NCI-H510A (cell line): ENCODE measurements at places on chromosomes 11 and 22.

DNA sequence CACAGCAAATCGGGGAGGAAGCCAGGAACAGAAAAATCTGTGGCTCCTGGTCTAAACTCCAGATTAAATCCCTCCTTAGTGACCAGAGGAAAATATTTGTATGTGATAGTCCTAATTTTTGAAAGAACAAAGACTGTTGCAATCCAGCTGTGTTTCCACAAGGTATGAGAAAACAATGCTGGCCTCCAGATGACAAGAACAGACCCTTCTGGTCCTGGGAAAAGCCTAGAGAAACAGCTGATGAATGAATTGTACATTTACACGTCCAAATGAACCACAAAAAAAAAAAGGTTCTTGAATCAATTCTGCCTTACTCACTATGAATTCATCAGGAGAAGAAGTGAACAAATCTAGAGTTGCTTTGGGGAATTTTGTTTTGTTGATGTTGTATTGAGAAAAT lies 63.7 kb downstream of the ETS1 start:
- no peak for DNase-seq

GRCh38 chr11:78645226-78646202 lies 70.8 kb upstream of the NARS2 start:
- peak; percentile 2 for DNase-seq

GRCh38 chr11:118398791-118399559 lies 2.4 kb upstream of the ATP5MG start:
- DNase-seq, result no peak

GRCh38 chr11:31560842-31561476 lies 51.4 kb downstream of the ELP4 start:
- DNase-seq, result no peak

- no peak for DNase-seq
Measured at GRCh38 chr22:37098976-37099591, 10.4 kb downstream of the TMPRSS6 start.

DNA sequence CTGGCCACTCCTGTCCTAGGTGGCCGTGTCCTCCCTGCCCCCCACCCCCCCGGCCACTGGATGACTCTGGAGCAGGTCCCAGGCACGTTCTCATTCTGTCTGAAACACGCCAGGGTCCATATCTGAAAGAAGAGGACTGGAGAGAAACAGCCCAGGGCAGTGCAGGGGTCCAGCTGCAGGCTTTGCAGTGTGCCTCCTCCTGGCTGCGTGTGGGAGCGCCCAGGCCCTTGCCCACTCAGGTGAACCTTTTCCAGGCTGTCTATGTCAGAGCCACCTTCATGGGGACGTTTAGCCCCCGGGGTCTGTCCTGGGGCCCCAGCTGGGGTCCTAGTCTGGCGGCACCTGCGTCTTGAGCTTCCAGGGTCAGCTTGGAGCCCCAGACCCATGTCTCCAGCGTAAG lies 15.6 kb downstream of the GRAMD4 start:
- no peak for DNase-seq

- DNase-seq, result no peak
Measured at GRCh38 chr11:106091480-106092123, 14.1 kb downstream of the AASDHPPT start.

- DNase-seq, result no peak
Measured at GRCh38 chr11:40819230-40819629, 640.2 kb downstream of the LRRC4C start.

- DNase-seq, result no peak
Measured at GRCh38 chr22:30436196-30436595, 10.6 kb downstream of the MTFP1 start.

- DNase-seq, result no peak
Measured at GRCh38 chr11:36724742-36725385, 126.8 kb upstream of the RAG2 start.

DNA sequence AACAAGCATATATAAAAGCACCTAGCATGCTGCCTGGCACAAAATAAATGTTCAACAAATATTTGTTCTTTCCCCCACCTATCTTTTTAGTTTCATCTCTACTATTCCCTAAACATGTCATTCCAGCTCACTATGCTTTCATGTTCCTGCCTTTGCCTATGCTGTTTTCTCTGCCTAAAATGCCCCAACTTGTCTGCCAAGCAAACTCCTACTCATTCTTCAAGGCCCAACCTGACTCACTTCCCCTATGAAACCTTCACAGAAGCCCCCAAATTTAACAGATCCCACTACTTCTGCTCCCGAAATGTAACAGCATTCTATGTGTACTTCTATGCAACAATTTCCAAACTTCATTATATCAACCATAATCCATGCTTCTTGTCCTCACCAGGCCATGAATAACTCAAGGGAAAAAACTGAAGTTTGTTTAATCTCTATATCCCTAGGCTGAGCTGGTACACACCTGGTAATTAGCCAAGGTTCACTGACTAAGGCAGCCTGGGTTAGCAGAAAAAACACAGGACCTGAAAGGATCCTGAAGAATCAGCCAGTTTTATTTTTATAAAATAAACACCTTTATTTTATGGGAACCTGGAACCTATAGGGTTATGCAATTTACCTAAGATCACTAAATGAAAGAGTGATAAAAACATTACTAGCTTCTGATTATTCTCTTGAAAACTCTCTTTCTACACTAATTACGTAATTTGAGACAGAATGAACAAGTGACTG lies 72.2 kb downstream of the PAK1 start:
- DNase-seq, result no peak

DNA sequence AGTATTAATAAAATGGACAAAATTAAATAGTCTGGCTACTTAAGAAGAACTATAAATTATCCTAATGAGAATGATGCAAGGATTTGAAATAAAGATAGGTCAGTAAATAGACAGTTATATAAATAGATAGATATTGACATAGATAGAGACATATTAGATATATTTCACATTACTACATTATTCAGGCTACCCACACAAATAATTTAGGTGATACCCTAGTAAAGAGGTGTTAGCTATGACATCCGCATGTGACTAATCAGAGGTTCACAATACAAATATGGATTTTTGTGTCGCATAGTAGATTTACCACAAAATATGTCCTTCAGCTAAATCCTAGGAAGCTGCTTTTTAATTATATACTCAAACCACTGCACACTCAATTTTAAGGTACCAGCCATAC lies 729.0 kb upstream of the ANO3 start:
- DNase-seq, result no peak

DNA sequence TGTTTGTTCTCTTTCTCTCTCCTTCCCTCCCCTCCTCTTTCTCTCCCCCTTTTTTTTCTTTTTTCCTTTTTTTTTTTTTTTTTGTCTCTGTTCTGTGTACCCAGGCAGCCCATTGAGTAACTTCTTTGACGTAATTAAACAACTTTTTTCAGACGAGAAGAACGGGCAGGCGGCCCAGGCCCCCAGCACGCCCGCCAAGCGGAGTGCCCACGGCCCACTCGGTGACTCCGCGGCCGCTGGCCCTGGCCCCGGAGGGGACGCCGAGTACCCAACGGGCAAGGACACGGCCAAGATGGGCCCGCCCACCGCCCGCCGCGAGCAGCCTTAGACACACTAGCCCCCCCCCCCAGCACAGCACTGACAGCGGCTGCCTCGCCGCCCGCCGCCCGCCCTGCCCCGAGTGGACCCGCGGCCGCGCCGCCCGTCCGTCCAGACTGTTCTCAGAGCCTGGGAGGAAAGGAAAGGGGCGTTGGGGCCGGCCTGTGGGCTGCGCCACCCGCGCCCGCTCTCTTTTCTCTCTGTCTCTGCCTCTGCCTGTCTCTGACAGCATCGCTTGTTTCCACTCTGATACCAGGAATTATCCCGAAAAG lies 26.1 kb downstream of the MOB2 start:
- no peak for DNase-seq
